ENCODE measurements at places on chromosomes 5 and 9.
A peak's percentile ranks its signal among the peaks of the same experiment; 100 is the strongest.

DNA sequence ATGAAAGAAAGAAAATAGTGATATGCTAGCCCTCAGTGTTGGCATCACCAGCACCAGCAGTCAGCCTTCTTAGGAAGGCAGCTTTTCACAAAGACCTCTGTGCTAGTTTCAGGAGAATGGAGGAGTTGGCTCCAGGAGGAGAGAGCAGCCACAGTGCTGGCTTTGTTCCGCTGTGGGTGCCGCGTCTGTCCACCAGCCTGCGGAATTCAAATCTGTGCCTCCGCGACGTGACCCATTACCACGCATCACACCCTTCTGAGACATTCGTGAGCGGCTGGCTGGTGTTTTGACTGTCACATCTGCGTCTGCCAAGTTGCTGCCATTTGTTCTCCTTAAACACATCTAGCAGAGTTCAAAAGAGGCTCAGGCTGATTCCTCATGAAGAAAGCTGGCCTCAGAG lies 34.4 kb downstream of the SNX18 start:
- DNase-seq, result no peak

DNA sequence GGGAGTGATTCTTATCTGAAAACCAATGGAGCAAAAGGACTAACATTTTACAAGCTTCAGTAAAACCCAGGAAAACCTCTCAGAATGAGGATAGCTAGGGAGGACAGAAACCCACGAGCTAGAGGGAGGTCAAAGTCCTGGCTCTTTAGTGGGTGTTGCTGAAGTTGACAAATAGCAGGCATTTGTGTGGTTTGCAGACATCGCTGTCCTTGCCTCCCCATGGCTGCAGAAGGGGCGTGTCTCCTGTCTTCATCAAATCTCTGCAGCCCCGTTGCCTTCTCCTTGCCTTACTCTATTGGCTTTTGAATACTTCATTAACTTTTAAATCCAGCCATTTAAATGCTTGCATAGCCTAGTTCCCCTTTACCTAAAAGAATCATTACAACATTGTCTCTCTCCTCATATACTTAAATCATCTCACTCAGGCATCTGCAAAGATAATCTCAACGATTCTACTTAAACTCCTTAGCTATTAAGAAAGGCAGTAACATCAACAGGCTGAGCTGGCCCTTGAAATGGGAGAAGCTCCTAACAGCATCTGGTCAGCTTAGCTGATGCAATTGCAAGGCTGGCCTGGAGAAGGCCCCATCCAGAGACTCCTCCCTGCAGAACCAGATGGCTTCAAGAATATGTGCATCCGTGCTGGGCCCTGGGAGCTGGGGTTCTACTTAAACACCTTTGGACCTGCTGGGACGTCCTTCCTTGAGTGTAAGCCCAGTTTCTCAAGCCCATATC lies 152.8 kb upstream of the TAS2R1 start:
- DNase-seq, result no peak

- DNase-seq, result no peak
Observed at GRCh38 chr5:168327994-168328393, 36.5 kb downstream of the WWC1 start.

DNA sequence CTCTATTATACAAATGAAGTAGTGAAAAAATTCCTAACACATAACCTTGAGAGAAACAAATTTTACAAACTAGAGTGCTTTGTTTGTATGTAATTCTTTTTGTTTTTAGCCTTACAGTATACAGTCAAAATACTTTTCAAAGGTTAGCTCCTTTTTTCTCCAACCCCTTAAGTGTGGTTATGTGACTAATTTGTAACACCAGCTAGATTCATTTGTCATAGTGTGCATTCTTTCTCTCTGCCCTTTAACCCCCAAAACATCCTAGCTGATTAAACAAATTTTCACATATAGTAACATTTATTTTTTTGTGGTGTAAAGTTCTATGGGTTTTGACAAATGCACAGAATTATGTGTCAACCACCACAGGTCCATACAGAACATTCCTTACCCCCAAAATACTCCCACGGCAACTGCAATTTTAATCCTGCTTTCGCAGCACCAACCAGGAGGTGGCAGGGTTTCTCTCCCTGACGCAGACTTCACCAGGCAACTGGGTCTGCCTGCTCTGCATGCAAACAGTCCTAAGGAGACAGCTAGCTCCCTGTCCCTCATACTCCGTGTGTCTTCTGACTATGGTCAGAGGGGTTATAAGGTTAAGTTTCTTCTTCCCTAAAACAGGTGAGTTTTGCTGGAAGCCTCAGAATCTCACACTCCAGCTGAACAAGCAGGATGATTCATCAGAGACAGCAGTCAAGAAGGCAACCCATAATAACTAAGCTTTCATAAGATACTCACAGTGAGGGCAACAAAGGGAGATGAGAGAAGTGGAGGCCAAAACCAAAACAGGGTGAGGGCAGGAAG lies 44.5 kb upstream of the NR5A1 start:
- DNase-seq, result peak; percentile 31

GRCh38 chr9:112852741-112853504 lies 37.8 kb downstream of the SLC46A2 start:
- DNase-seq, result no peak

GRCh38 chr9:107286057-107286456 lies 3.0 kb downstream of the RAD23B start:
- DNase-seq, result no peak

- DNase-seq, result no peak
Observed at GRCh38 chr5:73640861-73641320, 14.9 kb downstream of the ARHGEF28 start.

DNA sequence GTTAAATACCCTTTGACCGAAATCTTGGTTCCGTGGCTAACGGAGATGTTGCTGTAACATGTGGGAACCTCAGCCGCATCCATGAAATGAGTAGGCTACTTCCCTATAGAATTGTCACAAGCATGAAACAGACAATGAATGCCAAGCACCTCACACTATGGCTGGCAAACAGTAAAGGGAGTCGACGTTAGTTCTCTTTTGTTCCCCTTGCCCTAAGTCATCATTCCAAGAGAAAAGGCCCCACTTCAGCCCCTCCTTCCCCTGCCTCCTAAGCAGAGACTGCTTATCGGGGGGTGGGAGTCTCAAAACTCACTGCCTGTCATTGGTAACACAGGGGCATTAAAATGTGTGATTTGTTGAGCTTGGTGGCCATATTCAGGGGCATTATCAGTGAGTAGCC lies 159.6 kb downstream of the MAPKAP1 start:
- DNase-seq, result no peak

- DNase-seq, result no peak
Observed at GRCh38 chr5:57561231-57561842, 78.7 kb upstream of the ACTBL2 start.

GRCh38 chr5:136037001-136037705 lies 8.4 kb downstream of the TGFBI start:
- no peak for DNase-seq

DNA sequence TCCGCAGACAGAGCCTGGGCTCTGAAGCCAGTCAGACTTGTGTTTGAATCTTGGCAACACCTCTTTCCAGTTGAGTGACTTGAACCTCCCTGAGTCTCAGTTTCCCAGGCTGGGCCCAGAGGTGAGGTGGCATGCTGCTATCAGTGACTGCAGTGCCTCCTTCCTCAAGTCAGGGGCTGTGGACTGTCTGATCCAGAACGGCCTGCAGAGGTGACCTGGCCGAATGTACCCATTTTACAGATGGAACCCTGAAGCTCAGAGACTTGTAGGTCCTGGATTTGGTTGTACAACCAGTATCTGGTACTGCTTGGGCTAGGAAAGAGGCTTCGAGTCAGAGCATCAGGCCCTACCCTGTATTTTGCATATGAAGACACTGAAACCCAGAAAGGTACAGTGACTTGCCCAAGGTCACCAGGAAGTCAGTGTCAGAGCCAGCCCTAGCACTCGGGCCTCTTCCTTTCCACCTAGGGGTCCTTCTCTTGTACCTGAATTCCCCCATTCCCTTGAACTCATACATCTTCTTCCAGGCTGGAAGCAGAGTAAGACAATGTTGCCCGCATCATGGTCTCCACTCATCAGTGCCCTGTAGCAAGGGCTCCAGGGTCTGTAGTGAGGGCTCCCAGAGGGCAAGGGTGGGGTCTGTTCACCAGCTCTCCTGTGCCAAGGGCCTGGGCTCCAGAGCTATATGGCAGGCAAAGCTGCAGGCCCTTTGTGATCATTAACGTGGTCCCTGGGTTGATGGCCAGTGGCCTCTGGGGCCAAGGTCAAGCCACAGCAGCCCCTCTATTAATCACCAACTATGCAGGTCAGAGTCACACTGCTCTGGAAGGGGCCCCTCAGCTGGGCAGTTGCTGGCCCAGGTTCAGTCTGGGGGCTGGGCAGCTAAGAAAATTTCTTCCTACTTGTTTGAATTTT lies 28.5 kb downstream of the GSN start:
- no peak for DNase-seq

DNA sequence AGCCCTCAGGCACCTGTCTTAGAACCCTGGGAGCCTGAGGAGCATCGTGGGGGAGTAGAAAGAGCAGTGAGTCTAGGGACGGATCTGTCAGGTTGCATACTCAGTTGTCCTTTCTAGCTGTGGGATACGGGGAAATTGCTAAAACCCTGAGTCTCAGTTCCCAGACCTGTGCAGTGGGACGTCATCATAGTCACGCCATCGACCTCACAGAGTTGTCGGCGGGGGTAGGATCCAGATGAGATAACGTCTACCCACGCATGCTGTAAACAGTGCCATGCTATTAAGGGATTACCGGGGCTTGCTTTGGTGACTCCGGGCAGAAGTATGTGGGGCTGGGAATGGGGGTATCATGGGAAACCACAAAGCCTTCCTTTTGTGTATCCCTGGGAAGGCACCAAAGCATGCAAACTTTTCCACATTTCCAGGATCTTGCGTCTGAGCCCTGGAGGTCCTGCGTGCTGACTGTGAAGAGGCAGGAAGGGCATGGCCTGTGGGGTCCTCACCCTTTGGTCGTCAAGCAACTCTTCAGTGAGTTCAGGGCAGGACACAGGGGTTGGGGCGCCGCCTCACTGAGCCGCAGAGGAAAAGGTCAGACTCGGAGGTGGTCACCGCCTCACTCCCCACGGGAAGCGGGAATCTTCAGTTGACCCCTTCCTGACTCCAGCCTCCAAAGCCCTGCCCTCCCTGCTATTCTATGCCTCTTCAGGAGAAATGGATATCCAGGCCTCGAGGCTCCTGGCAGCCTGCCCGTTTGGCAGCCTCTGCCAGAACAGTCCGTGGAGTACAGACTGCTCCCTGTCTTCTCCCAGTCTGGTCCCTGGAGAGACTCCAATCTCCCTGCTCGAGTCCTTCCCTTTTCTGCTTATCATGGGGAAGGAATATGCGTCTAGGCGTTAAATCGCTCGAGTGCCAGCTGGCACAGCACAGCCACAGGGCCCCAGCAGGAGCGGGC lies 186.8 kb upstream of the KLF9 start:
- DNase-seq, result peak; percentile 48

- no peak for DNase-seq
Observed at GRCh38 chr5:131229623-131230022, 34.2 kb upstream of the CDC42SE2 start.

- no peak for DNase-seq
Observed at GRCh38 chr9:94144394-94144793, 60.1 kb downstream of the PTPDC1 start.

- DNase-seq, result no peak
Observed at GRCh38 chr5:82298668-82299067, 20.5 kb upstream of the RPS23 start.

- DNase-seq, result no peak
Observed at GRCh38 chr5:24823625-24824024, 178.8 kb upstream of the CDH10 start.

DNA sequence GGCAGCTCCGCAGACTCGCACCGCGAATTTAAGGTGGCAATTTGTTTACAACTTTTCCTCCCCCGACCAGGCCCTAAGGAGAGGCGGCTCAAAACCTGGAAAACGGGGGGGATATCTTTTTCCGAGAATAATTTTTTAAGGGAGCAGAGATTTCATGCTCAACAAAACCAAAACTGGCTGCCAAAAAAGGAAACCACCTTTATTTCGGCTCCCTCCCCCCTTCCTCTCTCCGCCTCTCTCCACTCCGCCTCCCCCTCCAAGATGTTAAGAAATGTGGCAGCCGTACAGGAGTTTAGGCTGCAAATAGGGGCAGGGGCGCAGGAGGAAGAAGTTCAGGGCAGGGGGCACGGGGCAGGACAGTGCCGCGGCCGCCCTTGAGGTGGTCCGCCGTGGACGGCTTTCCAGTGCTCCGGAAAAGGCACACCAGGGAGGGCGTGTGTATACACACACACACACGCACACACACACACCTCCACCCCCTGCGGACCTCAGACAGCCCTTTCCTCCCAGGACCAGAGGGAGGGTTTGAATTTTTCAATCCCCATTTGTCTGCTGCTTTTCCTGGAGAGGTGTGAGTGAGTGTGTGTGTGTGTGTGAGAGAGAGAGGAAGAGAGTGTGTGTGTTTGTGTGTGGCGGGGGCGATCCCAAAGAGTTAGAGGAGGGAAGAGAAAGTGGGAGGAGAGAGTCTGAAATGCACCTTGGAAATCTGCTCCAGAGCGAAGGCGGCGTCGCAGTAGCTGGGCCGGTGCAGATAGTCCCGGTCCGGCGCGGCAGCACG lies 9.1 kb downstream of the PTCH1 start:
- DNase-seq, result peak; percentile 90

DNA sequence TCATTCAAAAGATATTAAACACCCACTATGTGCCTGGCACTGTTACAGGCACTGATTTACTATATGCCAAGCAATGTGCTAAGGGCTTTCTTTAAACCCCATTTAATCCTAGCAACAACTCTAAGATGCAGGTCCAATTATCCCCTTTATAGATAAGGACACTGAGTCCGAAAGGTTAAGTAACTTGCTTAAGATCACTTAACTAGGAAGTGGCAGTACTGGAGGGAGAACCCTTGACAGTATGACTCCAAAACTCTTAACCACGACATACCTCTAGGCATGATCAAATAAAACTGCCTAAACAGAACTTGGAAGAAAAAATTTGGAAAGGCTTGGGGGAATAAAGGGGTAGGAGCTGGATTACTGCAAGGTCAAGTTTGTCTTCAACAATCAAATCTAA lies 1.7 kb downstream of the RAB14 start:
- DNase-seq, result no peak

DNA sequence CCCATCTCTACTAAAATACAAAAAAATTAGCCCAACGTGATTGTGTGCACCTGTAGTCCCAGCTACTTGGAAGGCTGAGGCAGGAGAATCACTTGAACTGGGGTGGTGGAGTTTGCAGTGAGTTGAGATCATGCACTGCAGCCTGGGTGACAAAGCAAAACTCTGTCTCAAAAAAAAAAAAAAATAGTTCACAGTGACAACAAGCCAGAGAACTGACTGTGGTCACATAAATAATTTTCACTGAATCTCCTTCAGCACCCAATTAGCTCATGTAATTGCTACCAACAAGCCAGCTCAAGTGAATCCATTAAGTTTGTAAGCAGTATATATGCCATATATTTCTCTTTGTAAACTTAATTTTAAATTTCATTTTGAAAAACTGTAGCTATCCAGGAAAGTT lies 14.5 kb upstream of the AFAP1L1 start:
- DNase-seq, result no peak
